Brain (organoid and tissue), 16 donors: ENCODE measurements at places on chromosomes 1 and 21. TPM values are rescaled to one million over a fixed set of nuclear protein-coding genes. Genes with fewer than 3 reads are reported as not detected.

GRCh38 chr1:116804736-116805135, 50.5 kb downstream of the CD2 start:
- no peak for DNase-seq

The PLCH2 gene
- polyA plus RNA-seq = 5.5 TPM

The ADCY10 gene
- not detected for polyA plus RNA-seq

GRCh38 chr1:56295949-56296929, 283.1 kb downstream of the PLPP3 start:
- DNase-seq = no peak

GRCh38 chr21:44272284-44272858, 10.7 kb upstream of the DNMT3L start:
- DNase-seq = no peak

DNA sequence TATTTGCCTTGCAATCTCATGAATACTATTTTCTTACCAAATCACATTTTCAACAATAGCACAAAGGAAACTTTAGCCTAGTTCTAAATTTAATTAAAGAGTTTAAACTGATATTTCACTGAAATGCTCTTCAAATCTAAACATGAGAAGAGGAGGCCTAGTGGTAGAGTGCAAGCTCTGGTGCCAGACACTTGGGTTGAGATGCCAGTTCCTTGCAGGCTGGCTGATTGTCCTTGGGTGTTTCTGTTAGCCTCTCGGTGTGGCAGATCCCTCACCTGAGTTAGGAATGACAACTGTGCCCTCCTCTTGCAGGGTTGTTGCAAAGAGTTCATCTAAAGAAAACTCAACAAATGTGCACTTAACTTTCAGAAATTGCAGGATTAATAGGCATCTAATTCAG, 12.5 kb downstream of the ZBTB21 start:
- no peak for DNase-seq

GRCh38 chr1:75582725-75583261, 28.1 kb downstream of the SLC44A5 start:
- DNase-seq = no peak

- DNase-seq = no peak
Measured at GRCh38 chr1:85934516-85934915, 222.1 kb downstream of the COL24A1 start.

DNA sequence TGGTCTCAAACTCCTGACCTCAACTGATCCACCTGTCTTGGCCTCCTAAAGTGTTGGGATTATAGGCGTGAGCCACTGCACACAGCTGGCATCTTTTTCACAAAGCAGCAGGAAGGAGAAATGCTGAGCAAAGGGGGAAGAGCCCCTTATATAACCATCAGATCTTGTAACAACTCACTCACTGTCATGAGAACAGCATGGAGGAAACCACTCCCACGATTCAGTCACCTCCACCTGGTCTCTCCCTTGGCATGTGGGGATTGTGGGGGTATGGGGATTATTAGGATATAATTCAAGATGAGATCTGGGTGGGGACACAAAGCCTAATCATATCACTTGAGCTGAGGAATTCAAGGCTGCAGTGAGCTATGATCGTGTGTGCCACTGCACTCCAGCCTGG, 3.0 kb upstream of the MFSD2A start:
- DNase-seq = no peak

- no peak for DNase-seq
Measured at GRCh38 chr1:38187552-38187951, 141.0 kb upstream of the POU3F1 start.

DNA sequence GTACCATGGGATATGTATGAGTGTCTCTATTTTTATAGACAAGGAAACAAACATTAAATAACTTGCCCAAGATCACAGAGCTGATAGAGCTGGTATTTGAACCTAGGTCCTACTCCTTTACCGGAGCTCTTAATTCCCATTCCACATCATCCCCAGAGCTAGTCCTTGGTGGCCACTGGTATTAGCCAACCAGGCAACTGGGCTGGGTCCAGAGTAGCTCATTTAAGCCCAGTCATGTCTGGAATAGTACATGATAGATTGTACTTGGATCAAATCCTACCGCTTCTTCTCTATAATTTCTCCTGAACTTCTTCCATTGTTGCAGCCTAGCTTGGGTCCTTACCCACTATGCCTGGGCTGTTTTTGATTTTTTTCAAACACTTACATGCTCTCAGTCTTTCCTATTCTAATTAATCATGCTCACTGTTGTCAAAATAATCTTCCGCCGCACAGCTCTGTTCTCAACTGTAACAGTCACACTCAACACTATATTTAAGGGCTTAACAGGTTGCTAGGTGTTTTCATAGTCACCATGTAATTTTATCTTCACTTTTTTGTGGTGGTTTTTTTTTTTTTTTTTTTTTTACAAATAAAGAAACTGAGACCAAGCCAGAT, 80.2 kb downstream of the COLGALT2 start:
- DNase-seq = no peak

GRCh38 chr1:109024646-109025045, 17.3 kb downstream of the WDR47 start:
- DNase-seq = no peak

The TSPAN1 gene
- 9.4 TPM for polyA plus RNA-seq

The FAM72C gene
- 7.8 TPM for polyA plus RNA-seq

GRCh38 chr1:233433436-233434210, 106.1 kb downstream of the MAP3K21 start:
- no peak for DNase-seq
